ENCODE measurements at places on chromosomes 16 and 17.

- peak; percentile 97 for DNase-seq
Measured at GRCh38 chr17:2064980-2065785, 10.3 kb downstream of the HIC1 start.

- peak; percentile 72 for DNase-seq
Measured at GRCh38 chr17:29929006-29929532, 959 bp downstream of the SSH2 start.

DNA sequence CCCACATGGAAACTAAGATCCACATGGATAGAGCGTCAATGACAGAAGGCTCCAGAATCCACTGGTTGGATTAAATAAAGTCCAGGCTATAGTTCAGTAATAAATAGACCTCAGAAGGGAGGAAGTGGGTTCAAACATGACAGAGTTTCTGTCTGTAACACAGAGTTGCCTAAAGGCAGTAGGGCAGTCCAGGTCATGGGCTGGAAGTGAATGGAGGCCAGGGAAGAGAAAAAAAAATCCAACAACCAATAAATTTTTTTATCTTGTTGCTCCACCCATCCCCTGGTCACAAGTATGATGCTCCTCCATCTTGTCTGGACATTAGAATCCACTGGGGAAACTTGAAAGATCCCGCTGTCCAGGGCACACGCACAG is 92.4 kb downstream of the RGS9 start:
- no peak for DNase-seq

DNA sequence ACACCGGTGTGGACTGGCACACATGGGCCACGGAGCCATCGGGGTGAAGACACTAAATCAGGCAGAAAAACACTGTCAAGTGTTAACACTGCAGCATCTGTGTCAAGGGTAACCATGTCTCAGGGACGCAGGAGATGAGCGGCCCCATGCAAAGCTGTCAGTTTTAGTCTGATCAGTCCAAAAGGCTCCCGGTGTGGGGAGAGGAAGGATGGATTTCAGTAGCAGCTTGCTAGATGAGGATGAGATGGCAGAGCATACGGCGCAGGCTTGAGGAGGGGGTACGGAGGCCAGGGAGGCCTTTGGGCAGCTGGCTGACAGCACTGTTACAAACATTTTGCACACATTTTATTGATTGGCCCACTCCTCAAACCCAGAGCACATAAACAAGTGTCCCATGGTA is 98.1 kb downstream of the GNAO1 start:
- DNase-seq = no peak

DNA sequence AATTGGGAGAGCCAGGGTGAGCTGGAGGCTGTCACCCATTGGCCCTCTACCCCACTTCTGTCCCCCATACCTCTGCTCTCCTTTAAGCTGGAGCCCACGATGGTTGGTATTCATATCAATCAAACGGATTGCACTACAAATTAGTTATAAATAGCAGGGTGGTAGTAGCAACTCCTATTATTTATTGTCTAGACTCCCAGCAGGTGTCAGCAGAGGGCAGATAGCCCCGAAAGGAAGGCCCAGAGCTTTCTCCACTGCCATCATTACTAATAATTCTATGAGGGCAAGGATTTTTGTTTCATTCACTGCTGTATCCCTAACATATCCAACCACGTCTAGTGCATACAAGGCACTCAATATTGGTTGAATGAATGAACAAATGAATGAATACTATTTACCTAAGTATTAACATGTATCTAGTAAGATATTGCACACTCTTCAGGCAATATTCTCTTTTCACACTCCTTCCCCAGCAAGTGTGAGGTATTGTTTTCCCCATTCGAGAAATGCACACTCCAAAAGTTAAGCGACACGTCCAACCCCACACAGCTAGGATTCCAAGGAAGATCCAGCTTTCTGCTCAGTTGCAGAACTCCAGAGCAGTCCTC is 6.3 kb downstream of the C17orf50 start:
- peak; percentile 57 for DNase-seq

- DNase-seq = peak; percentile 78
Measured at GRCh38 chr17:33459078-33459940, 166.2 kb upstream of the ASIC2 start.

DNA sequence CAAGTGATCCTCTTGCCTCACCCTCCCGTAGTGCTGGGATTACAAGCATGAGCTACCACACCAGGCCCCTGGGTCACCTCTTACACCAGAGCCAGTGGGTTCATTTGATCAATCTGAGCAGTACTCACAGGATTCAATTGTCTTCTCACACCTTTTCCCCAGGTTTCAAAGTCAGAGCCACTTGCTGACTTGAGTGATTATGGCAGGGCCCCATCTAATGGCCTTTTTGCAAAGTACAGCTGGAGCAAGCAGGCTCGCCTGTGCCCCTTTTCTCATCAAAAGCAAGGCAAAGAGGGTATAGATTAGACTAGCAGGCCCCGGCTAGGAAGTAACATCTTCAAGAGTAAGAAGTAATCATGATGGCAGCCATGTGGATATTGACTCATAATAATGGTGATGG is 114.8 kb upstream of the NOL11 start:
- peak; percentile 92 for DNase-seq

GRCh38 chr16:56888806-56889205 is 23.8 kb downstream of the SLC12A3 start:
- DNase-seq = no peak

DNA sequence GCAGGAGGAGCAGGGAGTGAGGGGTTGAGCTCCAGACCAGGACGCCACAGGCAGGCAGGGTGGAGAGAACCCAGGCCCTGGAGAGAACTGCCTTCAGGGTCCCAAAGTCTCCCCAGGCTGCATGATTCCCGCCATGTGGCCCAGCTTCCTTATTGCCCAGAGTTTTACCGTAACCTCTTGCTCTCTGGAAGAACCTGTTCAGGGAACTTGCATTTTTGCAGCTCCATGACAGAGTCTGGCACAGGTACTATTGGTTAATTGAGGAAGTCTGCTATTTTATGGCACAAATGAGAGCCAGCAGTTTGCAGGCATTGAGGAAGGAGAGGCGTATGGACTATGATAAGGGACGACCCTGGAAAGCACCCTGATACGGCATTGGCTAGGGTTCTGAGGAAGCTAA is 11.6 kb upstream of the NOS2 start:
- DNase-seq = no peak

- no peak for DNase-seq
Measured at GRCh38 chr17:19753661-19754463, 5.8 kb upstream of the ALDH3A1 start.

DNA sequence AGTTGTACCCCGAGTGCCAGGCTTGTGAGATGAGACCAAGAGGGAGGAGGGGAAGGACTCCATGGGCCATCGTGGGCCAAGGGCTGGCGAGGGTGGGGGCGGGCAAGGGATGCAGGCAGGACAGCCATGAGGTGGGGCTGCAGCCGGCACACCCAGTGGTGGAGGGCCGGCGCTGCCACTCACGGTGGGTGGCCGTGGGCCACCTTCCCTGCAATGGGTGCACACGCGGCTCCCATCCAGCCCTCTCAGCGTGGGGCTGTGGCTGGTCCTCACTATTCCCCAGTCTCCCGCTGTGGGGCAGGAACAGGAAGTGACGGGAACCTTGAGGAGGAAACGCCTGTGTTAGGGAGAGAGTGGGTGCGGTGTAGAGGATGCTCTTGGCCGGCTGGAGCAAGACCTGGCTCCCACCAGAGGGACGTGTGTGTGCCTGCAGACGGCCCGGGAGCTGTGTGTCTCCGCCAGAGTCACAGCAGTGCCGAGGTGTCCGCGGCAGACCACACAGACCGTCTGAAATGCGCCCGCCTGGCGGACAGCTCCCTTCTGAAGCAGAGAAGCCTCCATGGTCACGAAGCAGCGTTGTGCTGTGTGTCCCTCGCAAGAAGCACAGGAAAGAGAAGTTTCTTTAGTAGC is 23.6 kb downstream of the CIBAR2 start:
- no peak for DNase-seq

GRCh38 chr17:20284022-20284421 is 183.3 kb downstream of the LGALS9B start:
- peak; percentile 41 for DNase-seq

DNA sequence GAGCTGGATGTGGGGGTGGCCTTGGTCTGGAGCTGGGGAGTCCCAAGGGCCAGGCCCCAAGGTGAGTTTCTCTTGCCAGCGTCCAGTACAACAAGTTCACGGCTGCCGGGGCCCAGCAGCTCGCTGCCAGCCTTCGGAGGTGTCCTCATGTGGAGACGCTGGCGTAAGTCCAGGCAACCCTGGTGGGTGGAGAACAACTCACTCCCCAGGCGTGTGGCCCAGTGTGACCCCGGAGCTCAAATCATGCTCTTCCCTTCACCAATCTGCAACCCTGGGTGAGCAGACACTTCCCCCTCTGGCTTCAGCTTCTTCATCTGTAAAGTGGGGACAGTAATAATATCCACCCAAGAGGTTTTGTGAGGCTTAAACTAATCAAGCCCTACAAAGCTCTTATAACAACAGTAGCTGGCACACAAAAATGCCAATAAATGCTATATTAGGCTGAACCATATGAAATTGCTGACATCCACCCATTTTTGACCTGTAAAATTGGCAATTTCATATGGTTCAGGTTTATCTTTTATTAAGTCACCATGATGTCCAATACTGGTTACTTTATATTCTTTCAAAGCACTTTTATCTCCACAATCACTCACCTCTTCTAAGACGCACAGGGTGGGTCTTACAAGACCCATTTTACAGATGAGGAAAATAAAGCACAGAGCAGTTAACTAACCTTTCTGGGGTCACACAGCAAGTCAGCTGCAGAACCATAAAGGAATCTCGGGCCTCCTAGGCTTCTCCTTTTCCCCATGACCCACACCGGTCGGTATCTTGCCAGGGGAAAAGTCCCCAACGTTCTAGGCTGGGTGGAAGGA is 19.7 kb downstream of the DEXI start:
- DNase-seq = no peak

DNA sequence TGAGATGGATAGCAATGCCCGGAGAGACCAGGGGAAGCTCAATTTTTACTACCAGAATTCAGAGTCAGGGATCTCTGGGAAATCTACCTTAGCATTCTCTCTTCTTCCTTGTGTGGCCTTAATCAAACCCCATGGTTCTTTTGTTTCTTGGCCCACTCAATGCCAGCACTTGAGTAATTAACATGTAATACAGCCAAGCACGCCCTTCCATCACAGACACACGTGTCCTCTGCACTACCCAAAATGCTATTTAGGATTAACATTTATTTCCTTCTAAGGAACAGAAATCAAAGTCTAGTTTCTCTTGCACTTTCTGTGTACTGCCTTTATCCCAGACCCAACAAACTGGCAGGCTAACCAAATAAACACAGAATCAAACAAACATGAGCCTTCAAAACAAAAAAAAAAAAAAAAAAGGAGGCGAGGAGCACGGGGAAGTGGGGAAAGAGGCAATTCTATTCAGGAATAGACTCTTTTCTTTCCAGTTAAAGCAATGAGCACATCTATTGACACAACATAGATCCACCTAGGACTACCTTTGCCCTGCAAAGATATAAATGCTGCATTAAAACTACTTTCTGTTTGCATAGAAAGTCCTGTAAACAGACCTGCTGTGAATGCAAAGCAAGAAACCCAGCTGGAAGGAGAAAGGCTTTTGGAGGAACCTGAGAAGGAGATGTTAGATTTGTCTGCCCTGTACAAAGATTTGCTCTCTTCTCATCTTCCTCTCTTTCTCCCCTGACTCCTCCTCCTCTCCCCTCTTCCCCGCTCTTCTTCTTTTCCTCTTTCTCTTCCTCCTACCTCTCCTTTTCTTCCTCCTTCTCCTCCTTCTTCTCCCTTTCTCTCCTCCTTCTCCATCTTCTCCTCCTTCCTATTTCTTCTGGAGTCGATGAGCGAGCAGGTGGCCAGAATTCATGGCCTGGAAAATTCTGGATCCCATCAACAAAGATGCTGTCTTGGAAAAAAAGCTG is 294.4 kb downstream of the NPIPA8 start:
- DNase-seq = no peak

- DNase-seq = no peak
Measured at GRCh38 chr16:1650131-1650530, 27.9 kb upstream of the JPT2 start.

DNA sequence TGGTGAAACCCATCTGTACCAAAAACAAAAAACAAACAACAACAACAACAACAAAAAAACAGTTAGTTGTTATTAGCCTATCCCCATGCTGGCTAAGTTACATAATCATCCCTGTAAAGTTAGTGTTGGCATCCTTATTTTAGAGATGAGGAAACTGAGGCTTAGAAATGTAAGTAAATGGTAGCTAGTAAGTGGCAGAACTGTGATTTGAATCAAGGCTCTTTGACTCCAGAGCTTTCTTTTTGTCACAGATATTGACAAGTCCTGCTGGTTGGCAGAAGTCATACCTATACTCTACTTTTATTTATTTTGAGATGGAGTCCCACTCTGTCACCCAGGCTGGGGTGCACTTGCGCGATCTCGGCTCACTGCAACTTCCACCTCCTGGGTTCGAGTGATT is 42.1 kb downstream of the PRKCA start:
- DNase-seq = no peak

DNA sequence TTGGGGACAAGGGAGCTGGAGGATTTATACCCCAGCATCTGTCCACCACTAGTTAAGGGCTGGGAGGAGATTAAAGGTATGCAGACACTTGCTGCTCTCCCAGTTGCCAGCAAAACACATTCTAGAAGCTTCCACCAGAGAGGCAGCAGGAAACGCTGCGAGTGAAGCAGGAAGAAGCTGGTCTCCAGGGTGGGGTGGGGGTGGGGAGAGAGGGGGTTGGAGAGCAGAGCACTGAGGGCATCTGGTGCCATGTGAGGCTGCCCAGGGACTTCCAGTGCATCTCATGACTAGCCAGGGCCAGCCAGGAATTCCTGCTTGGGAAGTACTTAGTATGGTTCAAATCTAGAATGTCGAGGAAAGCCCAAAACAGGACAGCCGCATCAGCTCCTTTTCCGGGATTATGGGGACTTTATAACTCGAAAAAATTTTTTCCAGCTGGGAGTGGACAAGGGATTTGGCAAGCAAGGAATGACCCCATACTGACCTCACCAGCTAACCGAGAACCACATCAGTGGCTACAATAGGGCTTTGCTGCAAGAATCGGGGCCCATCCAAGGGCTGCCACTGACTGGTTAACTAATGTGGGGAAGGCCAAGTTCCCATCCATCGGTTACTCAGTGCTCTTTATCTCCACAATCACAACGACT is 26.2 kb upstream of the AXIN2 start:
- DNase-seq = no peak

- DNase-seq = no peak
Measured at GRCh38 chr17:48499735-48500434, 30.9 kb downstream of the HOXB1 start.

GRCh38 chr17:21210411-21211076 is 3.4 kb downstream of the TMEM11 start:
- no peak for DNase-seq

- DNase-seq = no peak
Measured at GRCh38 chr16:35480361-35480760, 2020.9 kb downstream of the TP53TG3F start.

DNA sequence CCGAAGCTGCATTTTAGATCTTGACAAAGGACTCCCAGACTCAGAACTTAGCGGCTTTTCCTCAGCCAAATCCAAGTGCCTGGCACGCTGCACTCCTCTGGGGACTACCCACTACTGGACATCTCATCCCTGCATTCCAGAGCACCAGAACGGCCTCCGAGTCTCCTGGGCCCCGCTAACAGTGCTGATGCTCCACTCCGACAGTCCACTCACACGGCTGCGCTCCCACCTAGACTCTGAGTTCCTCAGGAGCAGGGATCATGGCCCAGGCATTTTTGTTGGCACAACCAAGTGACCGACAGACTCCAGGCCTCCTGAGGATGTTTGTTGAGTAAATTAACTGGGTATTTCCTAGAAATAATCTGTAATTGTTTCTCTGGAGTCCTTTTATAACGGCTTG is 79.1 kb downstream of the NDEL1 start:
- DNase-seq = no peak

Data from endodermal cell (in vitro differentiated cells).